ENCODE measurements at places on chromosomes 6 and 20.

DNA sequence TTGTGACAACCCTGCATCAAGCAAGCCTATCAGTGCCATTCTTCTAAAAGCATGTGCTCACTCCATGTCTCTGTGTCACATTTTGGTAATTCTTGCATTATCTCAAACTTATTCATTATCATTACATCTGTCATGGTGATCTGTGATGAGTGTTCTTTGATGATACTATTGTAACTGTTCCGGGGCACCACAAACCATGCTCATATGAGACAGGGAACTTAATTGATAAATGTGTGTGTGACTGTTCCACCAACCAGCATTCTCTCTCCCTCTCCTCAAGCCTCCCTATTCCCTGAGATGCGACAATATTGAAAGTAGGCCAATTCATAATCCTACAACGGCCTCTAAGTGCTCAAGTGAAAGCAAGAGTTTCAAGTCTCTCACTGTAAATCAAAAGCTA is 4.0 kb downstream of the HUS1B start:
- DNase-seq, result no peak

- no peak for DNase-seq
Measured at GRCh38 chr6:134182528-134182927, 130.1 kb upstream of the SLC2A12 start.

- DNase-seq, result no peak
Measured at GRCh38 chr6:21588481-21589351, 4.8 kb upstream of the SOX4 start.

DNA sequence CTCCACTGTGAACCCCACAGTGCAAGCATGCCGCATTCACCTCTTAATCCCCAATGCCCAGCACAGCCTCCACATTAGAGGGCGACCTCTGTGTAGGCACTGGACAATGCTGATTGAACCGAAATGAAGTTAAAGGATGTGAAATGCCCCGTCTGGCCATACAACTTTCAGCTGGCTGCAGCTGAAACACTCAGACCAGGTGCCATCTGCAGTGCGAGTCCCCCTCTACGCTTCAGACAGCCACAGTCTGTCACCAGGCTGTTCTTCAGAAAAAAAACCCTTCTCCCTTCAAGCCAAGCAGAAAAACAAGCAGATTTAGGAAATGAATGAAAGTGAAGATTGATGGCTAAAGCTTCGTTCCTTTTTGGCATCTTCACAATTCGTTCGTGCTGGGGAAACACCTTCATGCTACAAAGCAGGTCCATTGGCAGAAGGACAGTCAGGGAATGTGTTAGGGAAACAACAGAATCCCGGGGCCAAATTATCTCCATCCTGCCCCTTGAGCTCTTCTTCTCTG is 44.7 kb downstream of the TNFAIP3 start:
- DNase-seq, result no peak

GRCh38 chr6:26199773-26200764 is 112.8 kb downstream of the HFE start:
- no peak for DNase-seq

DNA sequence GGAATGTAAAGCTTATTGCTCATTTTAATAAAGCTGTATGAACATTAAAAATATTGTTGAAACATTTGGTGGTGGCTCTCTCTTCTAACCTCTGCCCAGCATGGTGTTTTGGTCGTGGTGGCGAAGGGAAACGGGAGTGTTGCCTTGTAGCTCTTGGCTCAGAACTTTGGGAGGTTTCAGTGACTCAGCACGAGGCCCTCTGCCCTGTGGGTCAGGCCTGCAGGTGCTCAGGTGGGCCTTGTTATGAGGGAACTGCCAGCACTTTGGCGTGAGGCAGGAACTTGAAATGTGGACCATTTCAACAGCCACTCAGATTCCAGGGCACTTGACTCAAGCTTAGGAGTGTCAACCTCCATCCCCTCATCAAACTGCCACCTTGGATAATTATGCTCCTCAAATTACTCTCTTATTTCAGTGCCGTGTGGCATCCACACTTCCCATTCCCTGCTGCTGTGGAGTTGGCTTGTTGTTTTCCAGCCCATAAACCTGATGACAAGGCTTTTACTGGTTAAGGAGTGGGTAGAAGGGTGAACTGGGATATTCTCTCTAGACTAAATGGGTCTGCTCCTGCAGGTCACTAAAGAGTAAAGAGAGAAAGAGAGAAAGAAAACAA is 36.3 kb downstream of the PRDM1 start:
- no peak for DNase-seq

- DNase-seq, result no peak
Measured at GRCh38 chr6:140274548-140274947, 900.1 kb upstream of the CITED2 start.

DNA sequence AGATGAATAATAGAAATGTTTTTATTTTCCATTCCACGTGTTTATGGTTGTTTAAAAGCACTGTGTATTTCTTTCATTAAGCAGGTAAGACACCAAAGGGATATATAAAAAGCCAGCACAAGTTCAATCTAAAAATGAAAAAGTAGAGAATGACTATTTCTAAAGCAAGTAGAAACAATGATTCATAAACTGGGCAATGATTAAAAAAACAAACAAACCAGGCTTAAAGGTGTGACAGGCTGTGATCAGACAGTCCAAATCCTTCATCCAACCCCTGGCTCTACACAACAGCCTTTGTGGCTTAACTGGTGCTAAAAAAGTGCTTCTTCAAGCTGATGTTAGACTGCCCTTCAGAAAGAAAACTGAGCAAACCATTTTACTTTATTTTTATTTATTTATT is 45.7 kb upstream of the TSHZ2 start:
- no peak for DNase-seq

GRCh38 chr6:13285705-13286104 is 42.6 kb downstream of the TBC1D7 start:
- no peak for DNase-seq

Measured in stimulated activated CD4-positive, alpha-beta T cell treated with anti-CD3 and anti-CD28 coated beads, TNF-alpha, amount 100 ng/mL, for 24 hours (primary cell).